AG08395 (cell line): ENCODE measurements at places on chromosomes 5 and 9.

DNA sequence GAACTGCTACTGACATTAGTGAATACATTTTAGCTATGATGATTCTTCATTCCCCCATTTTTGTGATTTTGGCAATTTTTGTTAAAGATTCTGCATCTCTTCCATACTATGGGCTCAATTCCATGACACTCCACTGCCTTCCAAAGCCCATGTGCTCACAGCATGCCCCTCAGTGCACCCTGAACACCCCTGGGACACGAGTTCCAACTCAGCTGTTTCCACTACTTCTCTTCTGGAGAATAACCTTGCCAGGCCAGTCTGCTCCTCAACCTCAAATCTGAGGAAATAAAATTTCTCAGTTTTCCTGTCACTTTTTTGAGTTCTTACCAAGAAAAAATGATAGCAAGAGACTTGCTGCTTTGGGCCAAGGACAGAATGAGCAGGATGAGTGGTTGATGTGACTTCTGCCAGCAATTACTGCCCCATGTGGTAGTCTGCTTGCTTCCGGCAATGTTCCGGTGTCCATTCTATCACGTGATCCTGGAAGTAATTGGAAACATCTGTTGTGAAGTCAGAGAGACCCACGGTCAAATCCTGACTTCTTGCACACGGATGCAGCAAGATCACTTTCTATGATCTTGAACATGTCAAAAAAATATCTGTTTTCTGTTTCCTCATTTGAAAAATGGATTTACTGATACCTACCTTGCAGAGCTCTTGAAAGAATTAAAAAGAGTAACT is 58.3 kb downstream of the EGFLAM start:
- peak; percentile 81 for DNase-seq

GRCh38 chr9:4148751-4149150 is 151.1 kb downstream of the GLIS3 start:
- DNase-seq, result no peak

GRCh38 chr9:136756134-136756438 is 2.0 kb downstream of the LCN8 start:
- no peak for DNase-seq

- peak; percentile 58 for DNase-seq
Measured at GRCh38 chr5:59829386-59829785, 64.1 kb downstream of the PDE4D start.

DNA sequence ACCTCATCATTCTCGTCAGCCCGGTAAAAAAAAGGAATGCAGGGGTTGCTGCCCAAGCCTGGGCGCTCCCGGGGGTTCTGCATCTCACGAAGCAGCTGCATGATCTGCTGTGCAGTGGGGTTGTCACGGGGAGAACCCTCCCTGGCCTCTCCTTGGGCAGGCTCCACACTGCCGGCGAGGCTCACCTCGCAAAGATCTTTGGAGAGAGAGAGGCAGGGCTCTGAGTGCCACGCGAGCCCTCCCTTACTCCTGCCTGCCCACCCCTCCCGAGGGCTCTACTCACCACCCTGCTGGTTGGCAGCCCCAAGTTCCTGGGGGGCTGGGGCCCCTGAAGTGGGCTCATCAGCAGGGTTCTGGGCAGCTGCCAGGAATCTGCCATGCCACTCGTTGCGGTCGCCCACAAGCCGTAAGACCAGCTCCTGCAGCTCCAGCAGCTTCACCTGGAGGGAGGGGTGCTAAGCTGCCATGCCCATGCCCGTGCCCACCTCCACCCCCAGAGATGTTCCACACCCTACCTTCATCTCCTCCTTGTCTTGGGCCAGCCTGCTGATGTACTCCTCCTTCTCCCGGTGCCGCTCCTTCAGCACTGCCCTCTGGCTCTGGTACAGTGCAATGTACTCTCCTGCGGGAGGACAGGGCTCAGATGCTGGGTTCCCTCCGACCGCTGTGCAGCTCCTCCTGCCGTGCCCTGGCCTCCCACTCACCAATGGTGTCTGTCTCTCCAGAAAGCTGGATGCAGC is 18.6 kb downstream of the GOLGA2 start:
- DNase-seq, result no peak

GRCh38 chr9:120712539-120713031 is 1.7 kb downstream of the MEGF9 start:
- DNase-seq, result no peak

- DNase-seq, result no peak
Measured at GRCh38 chr5:125874057-125874456, 549.2 kb upstream of the GRAMD2B start.

DNA sequence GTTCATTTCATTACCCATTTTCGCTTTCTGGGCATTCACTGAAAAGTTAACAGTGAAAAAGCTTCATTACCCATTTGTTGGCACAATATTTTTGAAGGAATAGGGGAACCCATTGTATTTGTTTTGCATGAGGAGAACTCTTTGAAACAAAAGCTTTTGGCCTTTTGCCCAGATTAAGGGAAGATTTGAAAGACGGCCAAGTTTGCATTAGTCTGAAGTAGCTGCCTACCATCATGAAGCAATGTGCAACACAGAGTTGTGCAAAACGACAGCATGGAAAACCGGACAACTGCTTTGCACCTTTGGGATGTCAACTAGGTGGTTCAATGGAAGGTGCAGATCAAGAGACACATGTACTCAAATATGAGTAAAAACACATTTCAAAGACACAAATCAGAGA is 84.9 kb downstream of the TRPM3 start:
- no peak for DNase-seq

- DNase-seq, result peak; percentile 17
Measured at GRCh38 chr5:77844623-77845323, 68.6 kb upstream of the TBCA start.

GRCh38 chr5:173029499-173029921 is 26.6 kb upstream of the CREBRF start:
- DNase-seq, result no peak

- DNase-seq, result no peak
Measured at GRCh38 chr9:130255631-130256134, 9.9 kb upstream of the HMCN2 start.

- no peak for DNase-seq
Measured at GRCh38 chr9:127548352-127548881, 63.7 kb upstream of the STXBP1 start.

DNA sequence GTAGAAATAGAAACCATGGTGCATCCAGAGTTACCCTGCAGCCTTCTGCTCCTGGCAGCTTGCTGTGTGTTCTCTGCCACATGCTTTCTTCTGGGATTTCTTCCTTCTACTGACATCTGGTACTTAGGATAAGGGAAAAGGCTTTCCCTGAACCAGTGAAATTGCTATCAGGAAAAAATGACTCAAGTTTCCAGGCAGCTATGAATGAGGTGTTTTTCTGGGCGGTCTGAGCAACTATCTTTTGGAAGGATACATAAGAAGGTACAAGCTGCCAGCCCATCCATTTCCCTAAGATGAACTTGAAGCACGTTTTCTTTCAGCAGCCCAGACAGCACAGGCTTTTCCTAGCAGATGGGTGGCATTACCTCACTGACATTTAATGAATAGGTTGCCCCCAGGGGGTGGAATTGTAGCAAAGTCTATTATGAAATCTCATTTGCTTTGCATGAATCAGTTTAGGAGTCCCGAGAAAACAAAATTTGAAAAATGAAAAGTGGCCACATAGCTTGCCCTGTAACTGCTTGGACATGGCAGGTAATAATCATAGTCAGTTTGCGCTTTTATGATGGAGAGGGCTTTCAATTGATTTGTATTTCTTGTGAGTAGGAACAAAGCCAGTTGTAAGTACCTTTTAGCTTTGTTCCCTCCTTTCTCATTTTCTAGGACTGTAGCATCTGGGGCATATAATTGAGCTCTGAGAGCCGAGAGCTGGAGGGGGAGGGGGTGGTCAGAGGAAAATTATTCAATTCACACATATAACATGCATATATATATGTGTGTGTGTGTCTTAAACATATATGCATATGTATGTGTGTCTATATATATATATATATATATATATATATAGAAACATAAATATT is 108.5 kb downstream of the C9orf152 start:
- peak; percentile 54 for DNase-seq

DNA sequence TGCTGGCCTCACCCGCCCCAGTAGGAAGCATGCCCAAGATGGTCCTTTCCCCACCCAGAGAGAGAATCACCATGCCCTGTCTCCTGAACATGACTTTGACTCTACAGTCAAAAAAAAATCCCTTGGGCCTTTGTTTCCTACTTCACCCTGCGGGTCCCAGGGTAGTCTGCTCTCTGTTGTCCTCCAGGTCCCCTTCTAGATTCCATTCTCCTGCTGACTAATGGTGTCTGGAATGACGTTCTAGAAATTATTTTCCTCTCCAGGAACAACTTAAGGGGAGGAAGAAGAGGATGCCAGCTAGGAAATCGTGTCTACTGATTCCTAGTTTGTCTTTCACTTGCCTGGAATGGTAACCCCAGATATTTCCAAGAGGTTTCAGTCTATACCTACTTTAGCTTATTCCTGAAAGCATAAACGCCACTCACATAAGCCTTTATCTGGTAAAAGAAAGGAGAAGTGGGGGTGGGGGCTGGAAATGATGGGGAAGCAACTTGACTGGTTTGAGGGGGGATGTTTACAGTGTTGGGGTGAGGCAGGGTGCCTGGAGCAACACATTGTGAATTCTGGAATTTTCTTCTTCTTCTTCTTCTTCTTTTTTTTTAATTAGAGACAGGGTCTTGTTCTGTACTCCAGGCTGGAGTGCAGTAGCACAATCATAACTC is 93.9 kb downstream of the SNX18 start:
- DNase-seq, result peak; percentile 52

DNA sequence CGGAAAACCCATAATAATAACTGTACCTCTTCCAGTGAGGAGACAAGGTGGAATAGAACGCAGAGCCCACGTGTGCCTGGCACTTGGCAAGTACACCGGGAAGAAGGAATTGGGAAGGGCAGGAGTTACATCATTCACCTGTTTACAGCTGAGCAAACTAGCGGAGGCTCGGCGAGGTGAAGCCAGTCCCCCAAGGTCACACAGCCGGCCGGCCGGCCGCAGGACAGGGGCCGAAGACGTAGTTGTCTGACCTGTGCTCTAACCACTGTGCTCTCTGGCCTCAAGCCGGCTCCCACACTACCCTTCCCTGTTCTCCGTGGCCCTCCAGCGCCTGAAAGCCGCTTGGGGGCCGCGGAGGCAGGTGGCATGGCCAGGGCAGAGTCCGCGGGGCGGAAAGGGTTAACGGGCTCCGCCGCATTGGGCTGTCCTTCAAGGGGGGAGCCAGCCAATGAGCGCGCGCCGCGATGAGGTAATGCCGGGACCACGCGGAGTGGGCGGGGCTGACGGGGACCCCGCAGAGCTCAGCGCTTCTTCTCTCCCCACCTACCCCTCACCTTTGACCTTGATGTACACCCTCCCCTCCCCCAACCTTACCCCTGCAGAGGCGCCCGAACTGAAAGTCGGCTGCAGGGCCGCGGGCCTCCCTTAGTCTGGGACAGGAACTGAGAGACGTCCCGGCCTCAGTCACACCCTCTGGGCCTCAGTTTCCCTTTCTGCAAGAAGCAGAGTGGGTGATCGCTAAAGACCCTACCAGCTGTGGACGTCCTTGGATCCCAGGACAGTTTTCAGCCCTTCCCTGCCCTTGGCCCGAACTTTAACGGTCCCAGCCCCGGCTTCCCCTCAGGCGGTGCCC is 125.1 kb downstream of the C9orf50 start:
- DNase-seq, result peak; percentile 96

DNA sequence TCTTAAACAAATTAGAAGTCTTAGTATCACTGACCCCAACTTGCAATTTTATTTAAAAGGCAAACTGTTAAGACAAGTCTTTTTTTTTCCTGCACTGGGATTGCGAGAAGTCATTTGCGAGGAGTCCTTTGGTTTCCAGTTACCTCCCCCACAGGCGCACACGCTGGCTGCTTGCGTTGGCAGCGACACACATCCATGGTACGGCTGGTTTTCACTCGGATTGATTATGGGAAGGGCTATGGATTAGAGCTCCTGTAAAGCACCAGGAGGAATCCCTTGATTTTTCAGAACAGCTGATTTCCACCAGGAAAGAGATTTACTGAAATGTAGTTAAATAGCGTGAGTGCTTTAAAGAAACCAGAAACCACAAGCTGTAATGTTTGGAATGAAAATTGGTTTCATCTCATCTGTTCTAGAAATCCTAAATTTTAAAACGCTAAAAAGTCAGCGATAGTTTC is 737 bp downstream of the SLC1A3 start:
- DNase-seq, result peak; percentile 32

GRCh38 chr5:76490960-76491359 is 87.9 kb downstream of the IQGAP2 start:
- no peak for DNase-seq
